Left kidney (tissue), 8 donors: ENCODE measurements at places on chromosomes 5 and 9. TPM values are rescaled to one million over a fixed set of nuclear protein-coding genes. Genes with fewer than 3 reads are reported as not detected.

The SURF2 gene
- polyA plus RNA-seq: 17.7 TPM

The ARID3C gene
- 0.20 TPM for polyA plus RNA-seq

DNA sequence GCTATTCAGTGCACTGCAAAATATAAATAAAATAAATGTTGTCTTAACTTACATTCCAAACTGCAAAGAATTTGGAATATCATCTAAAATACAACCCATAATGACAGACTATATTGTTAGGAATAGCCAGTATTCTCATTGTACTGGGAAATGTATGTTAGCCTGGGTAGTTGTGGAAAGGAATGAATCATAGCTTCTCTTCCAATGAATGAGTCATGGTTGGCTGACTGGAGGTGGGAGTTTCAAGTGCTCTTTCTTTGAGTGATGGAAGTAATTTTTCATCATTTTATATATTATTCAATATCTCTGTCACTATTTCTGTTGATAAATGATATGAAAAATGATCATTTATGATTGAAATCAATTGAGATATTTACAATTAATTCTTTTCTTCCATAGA is 158.6 kb upstream of the ARRDC3 start:
- no peak for DNase-seq

DNA sequence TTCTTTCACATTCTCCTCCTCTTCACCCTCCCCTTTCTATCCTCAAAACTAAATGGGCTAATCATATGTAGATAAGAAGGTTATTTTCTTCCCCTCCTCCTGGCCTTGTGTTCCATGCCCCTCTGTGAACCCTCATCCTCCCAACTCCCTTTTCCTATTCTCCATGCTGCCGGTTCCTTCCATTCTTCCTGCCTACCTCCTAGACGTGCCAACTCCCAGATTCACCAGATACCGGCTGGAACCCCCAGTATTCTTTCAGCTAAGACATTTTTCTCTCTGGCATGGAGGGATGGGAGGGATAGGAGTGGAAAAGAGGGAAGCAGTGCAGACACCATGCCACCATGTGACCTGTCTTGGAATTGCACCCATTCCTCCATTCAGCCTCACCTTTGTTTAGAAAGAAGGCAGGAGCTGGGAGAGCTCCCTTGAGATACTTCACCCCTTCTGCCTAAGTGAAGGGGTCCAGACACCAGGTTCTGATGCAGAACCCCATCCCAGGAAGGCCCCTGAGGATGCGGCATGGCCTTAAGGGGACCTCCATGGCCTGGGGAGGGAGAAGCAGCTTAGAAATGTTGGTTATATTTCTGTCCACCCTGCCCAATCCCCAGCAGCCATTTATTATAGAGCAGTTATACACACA is 4.8 kb downstream of the DNAJB5 start:
- no peak for DNase-seq

DNA sequence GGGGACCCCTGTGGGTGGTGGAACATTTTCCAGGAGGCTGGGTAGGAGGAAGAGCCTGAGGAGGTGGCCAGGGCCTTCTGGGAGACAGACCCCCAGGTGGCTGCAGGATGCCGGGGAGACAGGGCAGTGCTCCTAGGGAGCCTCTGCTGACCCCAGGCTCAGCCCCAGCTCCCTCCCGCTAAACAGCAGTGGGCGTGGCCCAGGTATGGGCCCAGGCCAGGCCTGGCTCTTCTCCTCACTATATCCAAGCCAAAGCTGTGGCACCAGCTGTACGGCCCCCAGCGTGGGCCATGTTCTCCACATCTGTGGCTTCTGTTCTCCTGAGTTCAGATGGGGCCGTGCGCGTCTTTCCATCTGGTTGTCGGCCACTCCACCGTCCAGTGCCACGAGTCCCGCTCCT is 58.5 kb downstream of the KCNT1 start:
- no peak for DNase-seq

DNA sequence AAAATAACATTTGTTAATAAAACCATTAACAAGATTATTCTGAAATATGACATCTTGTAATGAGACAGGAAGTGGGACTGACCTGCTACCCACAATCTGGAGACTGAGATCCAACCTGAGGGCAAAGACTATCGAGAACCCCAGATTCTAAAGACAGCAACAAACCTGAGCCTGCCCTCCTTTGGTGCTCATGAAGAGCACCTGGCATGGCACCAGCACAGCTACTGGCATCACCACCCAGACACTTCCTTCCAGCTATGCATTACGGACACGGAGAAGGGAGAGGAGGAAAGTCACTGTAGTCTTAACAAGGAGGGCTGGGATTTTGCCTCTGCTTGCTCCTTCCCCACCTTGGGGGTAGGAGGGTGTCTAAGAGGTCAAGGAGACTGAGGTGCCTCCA is 105.5 kb downstream of the AUH start:
- DNase-seq: no peak

The SLCO6A1 gene
- not detected for polyA plus RNA-seq

DNA sequence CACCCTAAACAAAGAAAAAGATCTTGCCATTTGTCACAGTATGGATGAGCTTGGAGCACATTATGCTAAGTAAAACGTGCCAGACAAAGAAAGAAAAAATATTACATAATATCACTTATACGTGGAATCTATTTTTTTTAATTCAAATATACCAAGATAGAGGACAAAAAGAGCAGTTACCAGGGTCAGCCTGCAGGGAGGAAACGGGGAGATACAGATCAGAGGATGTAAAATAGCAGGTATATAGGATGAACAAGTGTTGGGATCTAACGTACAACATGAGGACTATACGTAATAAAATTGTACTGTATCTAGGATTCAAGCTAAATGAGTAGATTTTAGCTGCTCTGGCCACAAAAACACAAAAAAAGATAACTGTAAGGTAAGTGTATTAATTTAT is 247.5 kb downstream of the TMEM161B start:
- no peak for DNase-seq

DNA sequence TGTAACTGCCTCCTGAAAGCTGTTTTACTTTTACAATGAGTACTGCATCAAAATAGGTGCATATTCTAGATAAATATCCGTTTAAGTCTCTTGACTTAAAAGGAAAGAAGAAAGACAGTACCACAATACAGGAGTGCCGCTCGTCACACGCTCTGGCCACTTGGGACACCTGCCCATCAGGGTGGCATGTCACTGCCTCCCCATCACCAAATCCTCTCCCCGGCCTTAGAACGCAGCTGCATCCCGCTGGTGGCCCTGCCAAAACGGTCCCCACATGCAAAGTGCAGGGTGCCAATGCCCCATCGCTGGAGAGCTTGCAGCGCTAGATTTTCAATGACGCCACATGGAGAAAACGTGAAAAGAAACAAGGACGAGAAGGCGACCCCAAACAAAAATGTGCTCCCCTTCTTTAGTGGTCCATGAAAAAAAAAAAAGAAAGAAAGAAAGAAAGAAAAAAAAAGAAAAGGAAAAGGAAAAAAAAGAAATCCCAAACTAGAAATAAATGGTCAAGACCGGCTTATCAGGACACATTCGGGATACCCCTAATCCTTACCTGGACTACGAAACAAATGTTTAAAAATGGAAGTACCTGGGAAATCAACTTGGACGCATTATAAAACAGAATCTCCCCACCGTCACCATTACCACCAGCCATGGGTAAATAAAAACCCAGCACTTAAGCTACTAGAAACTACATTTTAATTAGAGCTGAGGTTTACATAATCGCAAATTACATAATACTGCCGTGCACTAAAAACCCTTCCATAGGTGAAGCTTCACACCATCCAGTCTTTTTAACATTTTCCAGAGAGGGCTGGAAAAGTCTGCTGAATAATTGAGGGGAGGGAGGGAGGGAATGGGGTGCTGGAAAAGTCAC is 1.0 kb downstream of the ANKH start:
- peak; percentile 15 for DNase-seq

DNA sequence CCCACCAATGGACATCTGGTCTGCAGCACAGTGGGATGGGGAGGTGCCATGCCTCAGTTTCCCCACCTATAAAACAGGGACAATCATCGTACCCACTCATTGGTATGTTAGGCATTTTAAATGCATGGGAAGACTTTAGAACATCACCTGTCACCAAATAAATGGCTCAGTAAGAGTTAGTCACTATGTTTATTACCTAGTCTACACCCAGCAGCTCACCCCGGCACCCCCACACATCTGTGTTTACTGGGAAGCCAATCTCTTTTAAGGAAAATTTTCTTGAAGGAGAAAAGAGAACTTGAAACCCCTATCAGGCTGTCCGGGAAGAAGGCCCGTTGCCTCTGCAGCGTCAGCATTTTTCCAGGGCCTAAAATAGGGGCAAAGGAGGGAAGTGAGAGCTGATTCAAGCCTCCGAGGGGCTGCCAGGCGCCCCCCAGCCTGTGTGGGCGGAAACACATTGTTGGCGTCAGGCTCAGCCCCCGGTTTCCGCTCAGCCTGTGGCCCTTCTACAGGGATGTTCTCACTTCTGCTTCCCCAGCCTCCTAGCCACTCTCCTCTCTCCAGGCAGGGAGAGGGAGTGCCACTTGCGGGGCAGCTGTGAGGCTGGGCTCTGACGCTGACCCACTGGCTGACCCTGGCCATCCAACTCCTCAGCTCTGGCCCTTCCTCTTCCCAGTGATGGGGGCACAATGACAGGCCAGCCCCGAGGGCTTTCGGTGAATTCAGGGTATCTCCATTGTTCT is 4.6 kb downstream of the CSF1R start:
- peak; percentile 45 for DNase-seq

DNA sequence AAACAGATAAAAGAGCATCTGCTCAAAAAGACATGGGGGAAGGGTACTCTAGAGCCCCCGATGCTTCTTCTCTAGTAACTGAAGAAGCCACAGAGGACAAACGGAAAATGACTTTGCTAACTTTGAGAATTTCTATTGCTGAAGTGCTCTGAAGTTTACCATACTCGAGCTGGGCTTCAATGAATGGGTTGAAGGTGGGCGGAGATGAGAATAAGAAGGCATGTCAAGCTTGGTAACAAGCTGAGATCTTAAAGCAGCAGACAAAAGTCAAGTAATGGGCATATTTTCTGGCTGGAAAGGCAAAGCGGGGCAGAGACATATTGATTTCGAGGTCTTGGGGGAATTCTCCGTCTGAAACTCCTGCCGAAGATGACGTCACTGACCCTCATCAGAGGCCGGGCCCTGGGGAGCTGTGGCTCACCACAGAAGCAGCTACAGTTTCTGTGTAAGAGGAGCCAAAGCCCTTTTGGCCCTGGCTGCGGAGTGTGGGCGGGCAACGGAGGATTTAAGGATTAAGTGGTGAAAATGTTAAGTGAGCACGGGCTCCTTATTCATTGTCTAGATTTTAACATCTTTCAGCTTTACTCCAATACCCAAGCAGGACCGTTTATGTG is 115.8 kb upstream of the SLIT3 start:
- no peak for DNase-seq

DNA sequence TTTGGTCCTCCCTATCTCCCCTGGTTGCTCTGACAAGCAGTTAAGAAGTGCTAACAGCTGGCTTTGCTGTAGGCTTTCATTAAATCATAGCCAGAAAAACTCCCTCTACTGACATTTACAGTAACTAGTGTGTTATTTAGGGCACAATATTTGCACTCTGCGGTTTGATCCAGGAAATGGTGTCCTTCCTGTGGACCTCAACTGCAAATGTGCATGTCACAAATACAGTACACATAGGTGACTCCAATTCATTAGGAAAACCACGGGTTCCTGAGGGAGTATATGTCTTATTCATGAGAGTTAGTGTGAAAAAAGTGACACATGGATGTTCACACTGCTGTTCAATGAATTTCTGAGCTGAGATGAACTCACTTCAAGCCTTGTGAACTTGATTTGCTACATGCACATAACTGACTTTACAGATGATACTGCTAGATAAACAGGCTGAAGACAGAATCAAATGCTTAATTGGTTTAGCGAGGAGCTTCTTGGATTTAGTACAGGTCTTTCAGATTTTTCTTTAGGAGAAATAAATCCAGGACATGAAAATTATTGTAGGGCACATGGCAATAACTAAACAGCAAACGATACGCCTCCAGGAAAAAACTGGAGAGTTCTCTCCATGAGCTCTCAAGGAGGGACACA is 281.5 kb downstream of the EFNA5 start:
- peak; percentile 40 for DNase-seq

DNA sequence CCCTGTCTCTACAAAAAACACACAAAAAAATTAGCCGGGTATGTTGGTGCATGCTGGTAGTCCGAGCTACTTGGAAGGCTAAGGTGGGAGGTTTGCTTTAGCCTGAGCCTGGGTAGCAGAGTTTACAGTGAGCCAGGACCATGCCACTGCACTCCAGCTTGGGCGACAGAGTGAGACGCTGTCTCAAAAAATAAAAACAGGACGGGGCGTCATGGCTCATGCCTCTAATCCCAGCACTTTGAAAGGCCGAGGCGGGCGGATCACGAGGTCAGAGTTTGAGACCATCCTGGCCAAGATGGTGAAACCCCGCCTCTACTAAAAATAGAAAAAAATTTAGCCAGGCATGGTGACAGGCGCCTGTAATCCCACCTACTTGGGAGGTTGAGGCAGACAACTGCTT is 40.3 kb downstream of the UBE2D2 start:
- no peak for DNase-seq

GRCh38 chr9:94991961-94992907 is 265.7 kb downstream of the AOPEP start:
- DNase-seq: no peak

The CAMK4 gene
- polyA plus RNA-seq: 6.1 TPM

DNA sequence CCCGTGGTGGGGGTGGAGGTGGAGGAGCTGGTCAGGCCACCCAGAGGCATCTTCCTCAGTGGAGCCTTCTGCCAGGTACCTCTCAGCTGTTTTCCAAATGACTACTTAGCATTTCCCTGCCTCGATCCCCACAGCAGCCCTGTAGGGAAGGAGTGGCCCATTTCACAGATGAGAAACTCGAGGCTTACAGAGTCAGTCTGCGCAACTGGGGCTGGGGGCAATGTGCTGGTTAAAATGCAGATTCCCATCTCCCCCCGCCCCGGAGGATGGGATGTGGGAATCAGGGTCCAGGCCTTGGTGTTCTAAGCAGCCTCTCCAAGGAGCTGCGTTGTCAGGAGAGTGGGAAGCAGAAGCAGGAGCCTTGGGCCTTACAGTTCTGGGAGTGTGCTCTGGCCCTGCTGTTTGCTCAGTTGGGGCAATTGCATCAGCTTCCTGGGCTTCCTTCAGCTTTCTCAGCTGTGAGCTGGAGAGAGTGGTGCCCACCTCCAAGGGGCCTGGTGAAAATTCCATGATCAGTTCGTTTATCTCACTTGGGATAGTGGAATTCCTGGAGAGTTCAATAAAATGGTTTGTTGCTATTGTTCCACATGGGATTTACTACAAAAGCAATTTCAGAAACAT is 19.4 kb downstream of the ERGIC1 start:
- no peak for DNase-seq

DNA sequence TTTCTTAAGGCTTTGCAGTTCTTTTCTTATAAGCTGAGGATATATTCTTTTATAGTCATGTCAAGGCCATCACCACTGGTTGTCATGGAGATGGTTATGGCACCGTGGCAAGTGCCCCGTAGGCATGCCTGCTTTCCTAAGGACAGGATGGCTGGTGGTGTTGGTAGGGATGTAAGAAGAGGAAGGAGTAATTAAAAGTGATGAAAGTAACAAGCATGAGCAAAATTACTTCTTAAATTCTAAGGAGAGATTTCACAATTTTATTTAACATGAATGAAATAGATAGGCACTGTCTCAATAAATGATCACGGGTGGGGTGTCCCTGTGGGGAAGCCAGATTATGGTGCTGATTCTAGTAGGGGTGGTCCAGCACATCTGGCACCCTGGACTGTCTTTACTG is 290.2 kb upstream of the KLF4 start:
- DNase-seq: no peak

The SHOC1 gene
- 1.5 TPM for polyA plus RNA-seq

The ZNF618 gene
- 47.9 TPM for polyA plus RNA-seq

The GAS1 gene
- 55.3 TPM for polyA plus RNA-seq

GRCh38 chr5:123279136-123279535 is 144.1 kb downstream of the CEP120 start:
- no peak for DNase-seq

The TPM2 gene
- 146 TPM for polyA plus RNA-seq
